ENCODE measurements at places on chromosomes 16 and 17.

DNA sequence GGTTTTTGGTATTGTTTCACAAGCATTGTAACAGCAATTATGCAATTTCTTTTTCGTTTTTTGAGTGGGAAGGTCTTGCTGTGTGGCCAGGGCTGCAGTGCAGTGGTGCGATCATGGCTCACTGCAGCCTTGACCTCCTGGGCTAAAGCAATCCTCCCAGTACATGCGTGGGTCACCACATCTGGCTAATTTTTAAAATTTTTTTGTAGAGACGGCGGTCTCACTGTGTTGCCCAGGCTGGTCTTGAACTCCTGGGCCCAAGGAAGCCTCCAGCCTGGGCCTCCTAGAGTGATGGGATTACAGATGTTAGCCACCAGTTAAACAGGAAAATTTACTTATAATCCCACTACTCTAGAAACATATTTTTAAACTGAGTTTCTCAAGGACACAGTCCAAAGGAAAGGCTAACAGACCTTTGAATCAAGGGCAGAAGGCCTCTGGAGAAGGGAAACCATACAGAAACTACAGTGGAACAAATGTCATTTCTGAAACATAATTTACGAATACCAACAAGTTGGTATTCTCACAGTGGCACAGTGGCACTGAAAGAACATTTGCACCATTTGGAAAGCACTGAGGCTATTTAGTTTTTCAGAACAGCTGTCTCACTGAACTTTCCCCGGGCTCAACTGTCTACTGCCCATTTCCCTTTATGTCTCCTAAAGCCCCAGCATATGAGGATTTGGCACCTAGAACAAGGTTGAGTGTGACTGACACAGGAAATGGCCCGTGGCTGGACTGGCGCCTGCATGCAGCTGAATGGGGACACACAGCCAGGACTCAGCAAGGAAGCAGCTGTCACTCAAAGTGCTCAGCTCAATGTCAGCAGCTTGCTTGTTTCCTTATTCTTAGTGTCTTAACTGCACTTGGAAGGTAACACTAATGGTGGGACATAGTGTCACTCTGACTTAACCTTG, 2.8 kb upstream of the PRKAR1A start:
- no peak for DNase-seq

DNA sequence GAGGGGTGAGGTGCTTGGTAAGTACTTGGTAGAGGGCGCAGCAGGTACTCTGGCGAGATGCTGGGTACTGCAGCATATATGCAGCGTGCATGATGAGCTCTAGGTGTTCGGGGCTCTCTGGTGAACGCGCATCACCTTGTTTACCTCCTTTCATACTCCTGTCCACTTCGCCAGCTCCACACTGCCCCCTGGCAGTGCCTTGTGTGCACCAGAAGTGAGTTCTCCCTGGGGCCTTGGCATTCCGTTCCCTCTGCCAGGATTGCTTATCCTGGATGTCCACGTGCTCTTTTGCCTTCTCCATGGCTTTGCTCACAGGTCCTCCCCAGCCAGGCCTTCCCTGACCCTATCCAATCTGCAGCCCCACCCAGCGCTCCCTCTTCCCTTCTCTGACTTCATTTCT, 154.2 kb downstream of the MRM1 start:
- DNase-seq: peak; percentile 36

GRCh38 chr17:16986391-16986790, 14.5 kb upstream of the TNFRSF13B start:
- no peak for DNase-seq

GRCh38 chr17:60398227-60398959, 6.5 kb upstream of the USP32 start:
- no peak for DNase-seq

GRCh38 chr16:72588551-72588950, 416.6 kb upstream of the PMFBP1 start:
- no peak for DNase-seq

DNA sequence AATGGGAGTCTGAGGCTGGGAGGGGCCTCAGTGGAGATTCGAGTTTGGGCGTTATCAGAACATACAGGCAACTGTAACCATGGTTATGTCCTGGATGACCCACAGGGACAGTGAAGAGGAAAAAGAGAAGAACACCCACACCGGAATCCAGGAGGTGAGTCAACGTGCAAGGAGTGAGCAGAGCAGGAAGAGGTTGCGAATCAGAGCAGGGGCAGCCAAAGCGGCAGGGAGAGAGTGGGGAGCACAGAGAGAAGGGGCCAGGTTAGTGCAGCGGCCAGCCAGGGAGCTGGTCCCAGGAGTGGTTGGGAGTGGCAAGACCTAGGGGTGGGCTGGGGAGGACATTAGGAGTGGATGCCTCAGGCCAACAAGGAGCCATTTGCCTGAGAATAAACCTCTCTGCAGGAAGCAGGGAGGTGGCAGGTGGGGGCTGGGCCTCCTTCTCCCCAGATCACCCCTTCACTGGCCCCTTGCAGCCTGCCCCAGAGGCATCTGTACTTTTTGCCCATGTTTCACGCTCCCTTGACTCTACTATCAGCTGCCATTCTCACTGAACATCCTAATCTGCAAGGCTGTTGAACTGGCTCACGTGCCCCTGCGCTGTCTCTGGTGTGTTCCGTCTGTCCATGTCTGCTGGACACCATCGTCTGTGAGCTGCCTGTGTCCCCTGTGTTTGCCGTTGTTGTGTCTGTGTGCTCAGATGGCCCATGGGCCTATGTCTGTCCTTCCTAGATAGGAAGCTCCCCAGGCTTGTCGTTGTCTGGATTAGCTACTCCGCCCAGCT, 5.1 kb downstream of the KRT13 start:
- no peak for DNase-seq

DNA sequence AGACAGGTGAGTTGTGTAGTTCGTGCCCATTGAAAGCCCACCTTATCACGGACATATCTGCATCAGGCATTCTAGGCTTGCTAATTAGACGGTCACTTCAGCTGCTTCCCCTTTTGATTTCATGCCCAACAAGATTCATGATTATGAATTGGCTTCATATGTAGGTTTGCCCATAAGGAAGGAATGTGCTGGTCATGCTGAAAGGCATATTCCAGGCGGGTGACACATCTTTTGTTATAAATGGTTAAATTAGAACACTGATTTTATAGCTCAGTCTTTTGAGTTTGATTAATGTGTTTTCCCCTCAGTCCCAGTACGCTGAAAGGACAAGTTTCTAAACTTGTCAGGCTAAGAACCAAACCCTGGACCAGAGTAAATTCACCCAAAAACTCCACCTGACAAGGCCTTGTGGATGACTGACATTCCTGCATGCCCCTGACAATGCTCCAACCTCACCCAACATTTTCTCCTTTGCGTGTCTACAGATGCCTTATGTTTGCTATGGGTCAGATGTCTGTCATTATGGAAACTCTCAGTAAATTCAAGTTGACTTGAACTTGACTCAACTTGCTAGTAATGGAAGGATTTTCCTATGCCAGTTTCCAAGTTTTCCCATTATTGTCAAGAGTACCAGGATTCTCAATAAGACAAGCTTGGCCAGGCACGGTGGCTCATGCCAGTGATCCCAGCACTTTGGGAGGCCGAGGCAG, 421.9 kb downstream of the PMP22 start:
- no peak for DNase-seq

DNA sequence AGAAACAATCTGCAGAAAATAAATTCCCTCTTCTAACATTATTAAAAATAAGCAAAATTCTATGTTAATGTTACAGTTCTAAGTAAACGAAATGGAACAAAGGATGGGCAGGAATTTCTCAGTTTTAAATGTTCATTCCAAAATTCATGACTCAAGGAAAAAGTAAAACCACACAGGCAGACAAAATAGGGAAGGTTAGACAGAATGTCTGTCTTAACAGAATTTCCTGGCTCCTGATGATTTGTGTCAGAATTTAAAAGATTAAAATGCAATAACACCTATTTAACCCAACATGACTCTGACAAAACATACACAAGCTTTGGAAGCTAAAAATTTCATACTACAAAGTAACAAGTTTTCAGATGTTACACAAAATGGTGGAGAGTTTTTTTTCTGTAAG, 42.8 kb downstream of the SPOP start:
- no peak for DNase-seq

DNA sequence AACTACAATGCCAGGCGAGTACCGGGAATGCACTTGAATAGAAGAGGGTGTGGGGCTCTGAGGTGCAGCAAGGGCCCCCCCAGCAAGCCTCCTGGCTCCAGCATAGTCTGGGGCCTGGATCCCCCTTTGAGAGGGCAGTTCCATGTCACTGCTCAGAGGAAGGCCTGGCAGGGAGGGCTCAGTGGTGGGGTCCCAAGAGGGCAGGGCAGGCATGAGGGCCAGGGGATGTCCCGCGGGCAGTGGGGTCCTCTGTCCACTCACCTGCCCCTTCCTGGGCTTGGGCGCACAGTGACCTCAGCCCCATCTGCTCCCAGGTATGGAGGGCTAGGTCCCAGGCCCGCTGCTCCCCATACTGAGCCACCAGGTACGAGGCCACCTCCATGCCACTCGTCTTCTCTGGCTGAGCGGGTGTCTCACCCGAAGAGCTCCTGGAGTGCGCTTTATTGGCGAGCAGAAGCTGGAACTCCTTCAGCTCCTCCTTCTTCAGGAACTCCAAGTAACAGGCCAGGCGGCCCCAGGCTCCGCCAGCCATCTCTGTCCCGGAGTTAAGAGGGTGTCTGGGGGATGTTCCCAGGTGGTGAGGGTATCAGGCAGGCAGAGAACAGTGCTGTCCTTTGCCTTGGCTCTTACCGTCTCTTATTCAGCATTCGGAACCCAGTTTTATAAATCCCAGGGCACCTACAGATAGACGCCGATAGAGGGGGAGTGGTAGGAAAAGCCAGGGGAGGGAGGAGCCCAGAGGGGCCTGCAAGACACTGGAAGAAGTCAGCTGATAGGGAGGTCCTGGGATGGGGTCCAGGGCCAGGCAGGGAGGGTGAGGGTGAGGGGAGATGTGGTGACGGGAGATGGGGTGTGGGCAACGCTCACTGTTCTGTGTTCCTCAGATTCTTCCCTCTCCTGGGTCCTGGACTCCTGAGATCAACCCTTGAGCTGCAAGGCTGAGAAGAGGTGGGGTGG, 605 bp downstream of the NLRP1 start:
- DNase-seq: no peak

- no peak for DNase-seq
Observed at GRCh38 chr16:27677263-27677662, 127.3 kb downstream of the KATNIP start.

- no peak for DNase-seq
Observed at GRCh38 chr16:88771294-88771772, 13.7 kb downstream of the PIEZO1 start.

DNA sequence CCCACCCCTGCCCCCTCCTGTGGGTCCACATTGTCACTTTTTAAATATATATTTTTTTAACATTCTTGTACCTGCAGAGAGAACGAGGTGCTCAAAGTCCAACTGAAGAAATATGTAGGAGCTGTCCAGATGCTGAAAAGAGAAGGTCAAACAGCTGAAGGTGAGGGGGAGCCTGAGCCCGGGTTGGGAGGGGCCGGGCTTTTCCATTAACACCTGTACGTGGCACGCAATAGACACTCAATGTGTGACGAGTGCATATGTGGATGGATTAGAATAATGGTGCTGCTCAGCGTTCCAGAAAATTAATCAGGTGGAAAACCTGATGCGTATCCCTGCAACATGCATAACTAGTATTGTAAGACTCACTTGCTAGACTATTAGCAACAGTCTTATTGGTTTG, 223.0 kb downstream of the SNX29 start:
- no peak for DNase-seq

DNA sequence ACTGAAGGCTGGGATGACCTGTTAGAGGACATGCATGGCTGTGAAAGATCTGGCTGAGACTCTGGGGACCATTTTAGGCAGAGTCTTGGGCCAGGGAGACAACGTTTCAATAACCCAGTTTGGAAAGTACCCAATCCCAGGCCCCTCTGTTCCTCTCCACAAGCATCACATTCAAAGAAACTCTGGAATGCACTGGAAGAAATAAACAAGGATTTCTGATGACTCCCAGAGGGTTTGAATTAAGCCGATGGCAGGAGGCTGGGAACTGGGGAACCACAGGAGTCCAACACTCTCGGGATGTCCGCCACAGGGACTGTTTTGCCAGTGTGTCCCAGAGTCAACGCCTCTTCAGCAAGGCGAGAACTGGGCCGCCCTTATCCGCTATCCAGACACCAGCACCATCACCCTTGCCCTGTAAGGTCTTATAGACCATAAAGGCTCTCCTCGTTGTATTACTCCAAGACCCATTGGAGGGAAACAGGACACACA, 3.3 kb downstream of the PMP22 start:
- no peak for DNase-seq

- no peak for DNase-seq
Observed at GRCh38 chr17:17350491-17351355, 47.5 kb downstream of the NT5M start.

GRCh38 chr16:81532491-81533174, 88.0 kb downstream of the CMIP start:
- no peak for DNase-seq

DNA sequence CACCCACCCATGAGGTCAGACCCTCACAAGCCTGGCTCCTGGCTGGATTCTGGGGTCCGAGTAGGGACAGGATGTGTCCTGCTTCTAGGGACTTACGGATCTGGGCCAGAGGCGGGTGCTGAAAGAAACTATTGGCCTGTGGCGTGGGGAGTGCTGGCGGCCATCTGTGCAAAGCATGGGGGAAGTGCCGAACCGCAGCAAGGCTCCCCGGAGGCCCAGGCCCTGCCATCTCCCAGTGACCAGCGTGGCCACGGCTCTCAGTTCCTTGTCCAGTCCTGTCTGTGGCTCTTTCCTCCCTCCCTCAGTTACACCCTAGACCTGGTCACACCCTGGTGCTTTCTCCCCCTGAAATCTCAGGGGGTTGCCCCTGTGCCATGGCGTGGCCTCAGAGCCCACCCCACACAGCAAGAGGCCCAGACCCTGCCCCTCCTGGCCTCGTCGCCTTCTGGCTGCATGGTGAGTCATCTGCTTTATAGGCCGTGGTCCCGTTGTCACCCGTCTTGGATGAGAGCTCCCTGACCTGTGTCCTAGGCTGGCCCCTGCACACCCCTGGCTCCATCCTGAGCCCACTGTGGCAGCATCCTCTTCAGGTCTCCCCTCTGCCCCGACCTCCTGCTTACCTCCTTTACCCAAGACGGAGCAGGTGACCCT, 54.5 kb downstream of the PRMT7 start:
- DNase-seq: no peak

GRCh38 chr17:48100591-48101011, 677 bp downstream of the CBX1 start:
- DNase-seq: peak; percentile 5

DNA sequence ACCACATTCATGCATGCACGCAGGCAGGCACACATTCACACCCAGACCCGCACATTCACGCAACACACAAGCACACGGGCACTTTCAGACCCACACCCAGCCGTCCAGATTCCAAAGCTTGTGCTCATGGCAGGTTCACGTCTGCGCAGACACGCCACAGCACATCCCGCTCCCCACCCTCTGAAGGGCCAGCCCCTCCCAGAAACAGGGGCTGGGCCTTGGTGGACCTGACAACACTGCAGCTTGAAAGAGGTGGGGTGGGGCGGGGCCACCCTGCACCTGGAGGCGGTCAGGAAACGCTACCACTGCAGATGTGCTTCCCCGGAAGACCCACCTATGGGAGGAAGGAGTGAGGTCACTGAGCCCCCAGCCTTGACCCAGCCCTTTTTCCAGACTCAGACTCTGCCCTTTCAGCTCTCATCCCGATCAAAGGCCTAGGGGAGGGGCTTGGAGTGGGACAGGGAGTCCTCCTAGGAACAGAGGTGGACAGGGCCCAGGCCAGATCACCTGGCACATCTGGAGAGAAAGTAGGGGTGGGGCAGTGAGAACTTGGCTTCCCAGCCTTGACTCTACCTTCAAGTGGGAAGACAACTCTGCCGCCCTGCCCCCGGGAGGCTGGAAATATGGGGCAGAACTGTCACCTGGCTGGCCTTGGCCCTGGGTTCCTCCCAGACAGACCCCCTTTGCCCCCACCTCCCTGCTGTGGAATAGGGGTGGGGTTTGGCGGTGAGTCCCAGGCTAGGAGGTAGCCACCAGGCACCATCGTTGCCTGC, 11.0 kb downstream of the P3H4 start:
- no peak for DNase-seq

All from activated CD4-positive, alpha-beta T cell treated with anti-CD3 and anti-CD28 coated beads for 4 hours (primary cell).